ENCODE measurements at places on chromosomes 11 and 22.

DNA sequence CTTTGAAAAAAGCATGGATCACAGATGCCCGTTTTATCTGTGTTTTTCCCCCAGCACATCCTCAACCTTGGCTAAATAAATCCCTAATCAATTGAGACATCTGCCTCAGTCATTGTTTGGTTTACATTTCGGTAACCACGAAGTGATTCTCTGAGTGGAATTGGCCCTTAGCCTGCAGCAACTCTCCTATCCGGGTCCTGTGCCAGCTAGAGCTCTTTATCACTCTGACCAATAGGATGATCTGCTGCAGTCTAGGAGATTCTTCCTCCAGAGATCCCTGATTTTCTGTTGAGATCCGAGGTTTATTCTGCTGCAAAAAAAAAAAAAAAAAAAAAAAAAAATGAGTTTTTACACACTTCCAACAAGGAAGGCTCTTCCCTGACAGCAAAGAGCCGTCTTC, 137.3 kb downstream of the KCNA4 start:
- no peak for DNase-seq

GRCh38 chr11:11391169-11391568, 38.1 kb upstream of the CSNK2A3 start:
- no peak for DNase-seq

DNA sequence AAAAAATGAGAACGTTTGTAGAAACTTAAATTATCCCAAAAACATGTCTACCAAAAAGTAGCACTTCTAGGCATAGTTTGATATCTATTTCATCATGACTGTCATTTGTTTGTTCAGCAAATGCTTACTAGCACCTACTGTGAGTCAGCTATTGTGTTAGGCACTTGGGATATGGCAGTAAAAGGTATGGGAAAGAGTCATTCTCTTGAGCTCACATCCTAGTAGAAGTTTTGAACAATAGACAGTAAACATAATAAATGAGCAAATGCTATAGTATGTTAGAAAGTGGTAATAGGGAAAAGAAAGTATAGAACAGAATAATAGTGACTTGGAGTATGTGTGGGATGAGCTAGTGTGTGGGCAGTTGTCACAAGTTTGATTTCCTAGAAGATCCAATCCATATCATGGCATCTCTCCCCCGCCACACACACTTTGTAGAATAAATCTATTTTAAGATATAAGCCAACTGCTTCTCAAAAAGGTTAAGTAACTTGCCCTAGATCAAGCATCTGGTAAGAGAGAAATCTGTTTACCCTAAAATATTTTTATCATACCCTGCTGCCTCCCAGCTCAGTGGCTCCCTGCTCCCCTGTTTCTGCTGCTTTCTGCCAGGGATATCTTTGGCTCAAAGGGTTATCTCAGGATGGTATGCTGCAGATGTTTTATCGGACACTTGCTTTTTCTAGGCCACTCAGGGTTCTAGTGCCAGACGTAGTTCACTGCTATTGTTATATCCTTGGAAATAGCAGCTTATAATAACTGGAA, 129.7 kb downstream of the NCAM1 start:
- DNase-seq = no peak

DNA sequence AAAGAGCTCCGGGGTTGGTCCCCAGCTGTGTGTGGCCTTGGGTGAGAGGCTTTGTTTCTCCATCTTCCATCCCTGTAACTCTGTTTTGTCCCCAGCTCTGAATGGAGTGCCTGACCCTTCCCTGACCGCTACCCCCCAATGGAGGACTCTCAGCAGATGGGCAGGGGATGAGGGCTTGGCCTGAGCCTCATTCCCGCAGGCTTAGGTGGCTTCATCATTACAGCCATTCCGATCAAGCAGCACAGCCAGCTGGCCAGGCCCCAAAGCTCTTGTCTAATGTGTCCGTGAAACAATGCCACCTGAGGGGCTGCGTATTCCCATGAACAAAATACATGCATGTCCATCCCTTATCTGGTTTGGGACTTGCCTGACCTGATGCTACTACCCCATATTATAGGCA, 3.9 kb upstream of the CDC42EP2 start:
- DNase-seq = no peak

- DNase-seq = no peak
Observed at GRCh38 chr11:122096272-122097112, 19.5 kb downstream of the BLID start.

DNA sequence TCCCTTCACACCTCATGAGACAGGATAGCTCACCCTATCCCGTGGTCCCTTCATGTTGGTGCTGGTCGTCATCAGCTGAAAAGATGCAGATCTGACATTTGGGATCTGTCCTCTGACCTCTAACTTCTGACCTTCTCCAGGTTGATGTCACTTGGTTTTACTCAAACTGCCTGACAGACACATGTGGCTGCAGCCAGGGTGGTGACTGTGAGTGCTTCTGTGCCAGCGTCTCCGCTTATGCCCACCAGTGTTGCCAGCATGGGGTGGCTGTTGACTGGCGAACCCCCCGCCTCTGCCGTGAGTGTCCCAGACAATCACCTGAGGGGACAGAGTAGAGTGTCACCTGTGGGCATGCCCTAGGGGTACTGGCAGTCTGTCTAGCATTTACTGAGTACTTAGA, 49.7 kb downstream of the OTOG start:
- no peak for DNase-seq

DNA sequence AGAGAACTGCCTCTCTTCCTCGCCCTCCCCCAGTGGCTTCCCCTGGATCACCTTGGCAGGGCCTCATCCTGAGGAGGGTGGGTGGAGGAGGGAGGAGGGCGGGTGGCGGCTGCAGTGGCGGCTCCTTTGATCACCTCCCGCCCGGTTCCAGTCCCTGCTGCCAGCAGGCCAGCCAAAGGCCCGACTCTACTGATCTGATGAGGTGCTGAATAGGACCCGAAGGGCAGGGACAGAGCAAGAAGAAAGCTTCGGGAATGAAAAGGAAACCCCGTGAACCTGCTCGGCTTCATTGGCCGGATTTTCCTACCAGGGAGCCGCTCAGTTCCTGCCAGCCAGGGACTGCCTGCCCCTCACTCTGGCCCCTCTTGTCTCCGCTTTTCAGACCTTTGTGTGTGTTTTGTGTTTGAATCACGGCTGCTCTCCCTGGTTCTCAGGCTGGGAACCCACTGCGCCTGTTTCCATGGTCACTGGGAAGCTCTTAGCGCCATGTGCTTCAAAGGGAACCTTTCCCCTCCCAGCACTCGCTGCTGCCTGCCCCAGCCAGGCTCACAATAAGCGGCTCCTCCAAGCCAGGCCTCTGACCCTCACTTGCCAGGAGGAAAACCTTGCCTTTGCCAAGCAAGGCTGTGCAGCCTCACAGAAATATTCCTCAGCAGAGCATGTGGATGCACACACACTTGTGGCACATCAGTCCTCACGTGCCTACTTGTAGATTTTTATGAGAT, 56.8 kb downstream of the C22orf31 start:
- DNase-seq = no peak

DNA sequence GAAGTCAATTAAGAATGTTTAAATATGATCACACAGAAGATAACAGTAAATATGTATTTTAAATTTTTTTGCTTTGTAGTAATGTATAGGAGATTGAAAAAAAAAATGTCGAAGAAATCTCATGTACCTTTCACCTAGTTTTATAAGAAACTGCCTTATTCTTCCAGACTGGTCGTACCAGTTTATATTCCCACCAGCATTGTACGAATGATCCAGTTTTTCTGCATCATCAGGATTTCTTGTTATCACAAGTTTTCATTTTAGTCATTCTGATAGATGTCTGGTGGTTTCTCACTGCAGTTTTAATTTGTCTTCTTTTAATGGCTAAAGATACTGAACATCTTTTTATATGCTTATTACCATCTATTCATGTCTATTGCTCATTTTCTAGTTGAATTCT, 101.8 kb upstream of the CTSC start:
- no peak for DNase-seq

DNA sequence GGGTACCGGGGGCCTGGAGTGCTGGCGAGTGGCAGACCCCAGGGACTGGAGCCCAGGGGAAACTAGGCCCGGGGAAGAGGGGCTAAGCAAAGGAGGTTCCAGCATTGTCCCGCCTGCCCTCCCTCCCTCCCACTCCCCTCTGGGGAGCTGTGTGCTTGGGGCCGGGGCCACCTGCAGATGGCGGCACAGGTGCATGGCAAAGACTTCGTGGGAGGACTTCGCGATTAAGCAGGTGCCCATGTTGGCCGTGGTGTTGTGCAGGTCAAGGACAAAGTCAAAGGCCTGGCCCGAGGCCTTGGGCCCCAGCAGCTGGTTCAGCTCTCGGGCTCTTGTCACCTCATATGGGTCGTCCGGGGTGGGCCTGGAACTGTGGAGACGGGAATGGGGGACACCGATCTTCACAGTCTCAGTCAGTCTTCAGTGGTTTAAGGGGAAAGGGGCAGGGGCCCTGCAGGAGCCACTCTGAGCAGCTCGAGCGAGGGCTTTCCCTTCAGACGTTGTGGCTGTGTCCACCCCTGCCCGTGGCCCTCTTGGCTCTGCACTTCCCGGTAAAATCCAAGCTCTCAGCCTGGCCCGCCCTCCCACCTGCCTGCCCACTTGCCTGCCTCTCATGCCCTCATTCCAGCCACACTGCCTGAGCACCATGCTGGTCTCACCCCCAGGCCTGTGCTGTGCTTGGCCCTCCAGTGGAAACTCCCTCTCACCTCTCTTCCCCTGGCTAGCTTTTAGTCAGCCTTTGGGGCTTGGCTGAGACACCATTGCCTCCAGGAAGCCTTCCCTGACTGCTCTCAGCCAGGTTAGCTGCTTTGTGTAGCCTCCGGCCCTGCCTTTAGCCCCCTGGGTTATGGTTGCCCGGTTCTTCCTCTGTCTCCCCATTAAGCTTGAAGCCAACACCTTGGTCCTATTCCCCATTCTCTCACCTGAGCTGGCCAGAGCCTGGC, 4.7 kb downstream of the ACY3 start:
- no peak for DNase-seq

GRCh38 chr11:72349616-72350218, 84.6 kb downstream of the CLPB start:
- DNase-seq = no peak

- DNase-seq = no peak
Observed at GRCh38 chr11:93783765-93784144, 327 bp upstream of the MED17 start.

DNA sequence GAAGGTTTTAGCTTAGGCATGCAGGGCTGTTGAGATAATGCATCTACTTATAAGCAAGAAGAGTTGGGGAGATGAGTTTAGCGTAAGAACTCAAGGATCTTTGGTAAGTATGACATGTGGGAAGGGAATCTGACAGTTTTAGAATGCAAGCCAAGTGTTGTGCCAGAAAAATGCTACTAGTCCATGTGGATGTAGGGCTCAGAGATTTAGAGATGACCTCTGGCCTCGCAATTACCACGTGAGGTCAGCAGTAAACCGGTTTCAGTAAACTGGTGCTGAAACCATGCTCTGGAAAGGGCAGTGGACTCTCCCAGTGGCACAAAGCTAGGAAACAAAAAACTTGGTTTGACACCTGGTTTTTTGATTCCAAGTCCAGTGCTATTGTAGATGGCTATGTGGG, 18.9 kb downstream of the MRPL16 start:
- DNase-seq = no peak

DNA sequence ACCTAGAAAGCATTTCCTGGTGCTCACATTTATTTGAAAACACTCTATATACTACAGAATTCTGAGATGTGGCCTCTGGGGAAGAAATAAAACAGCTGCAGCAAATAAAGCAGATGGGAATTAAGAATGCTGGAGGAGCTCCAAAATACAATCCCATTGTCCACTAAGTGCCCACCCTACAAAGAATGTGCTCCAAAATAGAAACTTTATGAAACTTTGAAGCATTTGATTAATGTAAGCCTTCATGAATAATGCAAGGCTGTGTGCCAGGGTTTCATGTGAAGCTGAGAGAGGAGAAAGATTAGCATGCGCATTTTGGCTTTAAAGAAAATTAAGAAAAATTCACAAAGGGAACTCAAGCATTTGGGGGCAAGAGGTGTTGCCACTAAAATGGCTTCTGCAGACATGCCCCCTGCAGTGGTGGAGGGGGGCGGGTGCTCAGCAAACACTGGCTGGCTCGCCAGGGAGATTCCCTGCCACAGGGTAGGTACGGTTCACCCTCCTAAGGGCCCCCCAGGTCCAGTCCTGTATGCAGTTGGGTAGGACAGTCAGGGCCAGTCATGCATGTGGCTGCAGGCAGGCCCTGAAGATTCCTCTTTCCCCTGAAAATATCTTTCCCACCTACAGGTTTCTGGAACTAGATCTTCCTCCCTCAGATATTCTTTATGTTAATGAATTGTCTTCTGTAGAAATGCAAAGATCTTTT, 46.6 kb upstream of the RCN1 start:
- DNase-seq = no peak

- DNase-seq = no peak
Observed at GRCh38 chr11:60005360-60005759, 11.6 kb upstream of the OOSP4B start.

- DNase-seq = no peak
Observed at GRCh38 chr22:32175683-32176644, 16.9 kb upstream of the C22orf42 start.

DNA sequence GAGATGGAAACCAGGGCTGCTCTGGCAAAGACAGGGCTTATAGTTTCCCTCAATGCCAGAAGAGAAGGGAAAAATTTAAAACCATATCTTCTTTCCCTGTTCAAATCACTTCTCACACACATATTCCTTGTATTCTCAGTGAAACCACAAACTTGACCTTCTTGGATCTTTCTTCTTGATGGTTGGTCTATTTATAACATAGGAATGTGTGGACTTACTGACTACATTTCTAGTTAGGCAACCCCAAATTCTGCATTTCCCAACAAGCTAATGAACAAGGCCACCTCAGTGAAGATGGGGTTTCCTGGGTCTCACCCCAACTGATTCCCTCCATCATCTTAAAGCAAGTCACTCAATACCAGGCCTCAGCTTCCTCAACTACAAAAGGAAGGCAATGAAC, 3.8 kb upstream of the QSER1 start:
- no peak for DNase-seq

DNA sequence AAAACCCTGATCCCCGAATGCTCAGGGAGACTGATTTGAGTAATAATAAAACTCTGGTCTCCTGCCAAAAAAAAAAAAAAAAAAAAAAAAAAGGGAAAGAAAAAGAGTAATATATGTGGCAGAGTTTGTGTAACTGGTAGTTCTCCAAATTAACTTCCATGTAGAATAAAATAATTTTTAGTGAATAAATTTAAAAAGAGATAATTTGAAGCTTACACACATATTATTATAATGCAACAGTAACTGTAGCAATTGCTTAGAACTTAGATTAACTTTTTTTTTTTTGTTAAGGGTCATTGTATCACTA, 11.0 kb upstream of the MRPL17 start:
- no peak for DNase-seq

GRCh38 chr11:74731301-74732094, at the start of gene CHRDL2:
Gene CHRDL2 (minus strand): TSS chr11:74731426. CDS start chr11:74730888, 538 bp downstream.
- no peak for DNase-seq

GRCh38 chr22:23077627-23078461, 7.5 kb downstream of the GNAZ start:
- DNase-seq = no peak
